NCI-H748 treated with DMSO at 0.1 percent for 48 hours (cell line): ENCODE measurements at places on chromosomes 13 and 19.
A peak's percentile ranks its signal among the peaks of the same experiment; 100 is the strongest.

DNA sequence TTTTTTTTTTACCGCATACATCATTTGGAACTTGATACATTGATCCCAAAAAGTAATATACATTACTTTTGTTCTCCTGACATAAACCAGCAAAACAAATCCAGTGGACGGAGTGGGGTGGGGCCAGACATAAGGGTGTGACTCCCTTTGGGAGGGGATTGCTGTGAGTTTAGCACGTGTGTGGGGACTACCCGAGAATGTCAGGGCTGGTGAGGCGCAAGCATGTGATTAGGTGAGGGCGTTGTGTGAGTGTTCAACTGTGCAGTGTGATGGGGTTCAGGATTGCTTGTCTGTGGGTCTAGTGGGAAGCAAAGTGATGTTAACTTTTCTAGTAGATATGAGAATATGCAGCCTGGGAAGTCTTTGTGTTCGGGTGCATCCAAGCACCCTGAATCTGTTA lies 468.0 kb downstream of the TSHZ3 start:
- DNase-seq = no peak

DNA sequence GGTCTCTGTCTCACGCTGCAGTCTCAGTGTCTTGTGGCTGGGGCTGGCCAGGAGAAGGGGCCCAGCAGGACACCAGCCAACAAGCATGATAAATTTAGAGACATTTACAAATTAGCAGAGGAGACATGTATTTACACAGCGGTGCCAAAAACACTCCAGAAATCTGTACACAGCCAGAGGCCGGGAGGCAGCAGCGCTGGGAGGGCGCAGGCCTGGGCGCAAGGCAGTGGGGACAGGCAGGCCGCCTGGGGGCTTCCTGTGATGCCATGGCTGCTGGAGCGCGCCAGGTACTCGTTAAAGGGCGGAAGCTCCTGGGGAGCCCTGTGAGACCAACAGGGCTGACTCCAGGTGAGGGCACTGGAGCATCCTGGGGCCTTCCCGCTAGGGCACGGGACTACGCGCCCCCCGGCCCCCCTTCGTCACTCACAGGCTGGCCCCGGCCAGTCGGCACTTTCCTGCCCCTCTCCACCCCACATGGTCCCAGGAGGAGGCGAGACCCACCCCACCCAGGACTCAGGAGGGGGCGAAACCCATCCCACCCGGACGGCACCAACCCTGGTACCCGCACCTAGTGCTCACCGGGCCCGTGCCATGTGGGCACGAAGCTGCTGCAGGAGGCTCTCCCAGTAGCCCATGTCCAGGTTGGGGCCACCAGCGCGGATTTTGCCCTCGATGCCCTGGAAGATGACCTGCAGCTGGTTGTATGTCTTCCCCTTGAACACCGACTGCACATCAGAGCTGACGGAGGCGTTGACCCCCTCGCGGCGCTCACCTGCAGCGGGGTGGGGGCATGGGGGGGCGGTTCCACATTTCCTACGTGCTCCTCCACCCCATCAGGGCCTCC lies 7.4 kb upstream of the TBXA2R start:
- DNase-seq = no peak

DNA sequence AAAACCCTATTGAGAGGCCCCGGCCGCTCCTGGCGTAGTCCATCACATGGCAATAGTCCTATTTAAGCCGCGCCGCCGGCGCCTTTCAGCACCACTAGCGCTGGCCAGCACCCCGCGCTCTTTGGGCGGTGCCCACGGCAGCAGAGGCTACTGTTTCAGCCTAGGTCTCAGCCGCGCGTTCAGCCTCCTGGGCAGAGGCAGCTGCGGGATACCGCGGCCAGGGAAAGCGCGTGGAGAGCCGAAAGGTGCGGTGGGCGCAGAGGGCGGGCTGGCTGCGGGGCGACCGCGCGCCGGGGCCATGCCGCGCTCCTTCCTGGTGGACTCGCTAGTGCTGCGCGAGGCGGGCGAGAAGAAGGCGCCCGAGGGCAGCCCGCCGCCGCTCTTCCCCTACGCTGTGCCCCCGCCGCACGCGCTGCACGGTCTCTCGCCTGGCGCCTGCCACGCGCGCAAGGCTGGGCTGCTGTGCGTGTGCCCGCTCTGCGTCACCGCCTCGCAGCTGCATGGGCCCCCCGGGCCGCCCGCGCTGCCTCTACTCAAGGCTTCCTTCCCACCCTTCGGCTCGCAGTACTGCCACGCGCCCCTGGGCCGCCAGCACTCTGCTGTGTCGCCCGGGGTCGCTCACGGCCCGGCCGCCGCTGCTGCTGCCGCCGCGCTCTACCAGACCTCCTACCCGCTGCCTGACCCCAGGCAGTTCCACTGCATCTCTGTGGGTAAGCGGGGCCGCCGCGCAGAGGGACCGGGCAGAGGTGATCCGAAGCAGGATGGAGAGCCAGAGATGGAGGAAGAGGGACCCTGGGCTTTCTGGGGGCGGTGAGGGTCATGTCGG lies at the start of gene GSX1:
TSS of gene GSX1 (plus strand) at position 91 of the 826 bp plus-strand sequence. CDS start at position 299, 208 bp downstream.
- DNase-seq = peak; percentile 69

DNA sequence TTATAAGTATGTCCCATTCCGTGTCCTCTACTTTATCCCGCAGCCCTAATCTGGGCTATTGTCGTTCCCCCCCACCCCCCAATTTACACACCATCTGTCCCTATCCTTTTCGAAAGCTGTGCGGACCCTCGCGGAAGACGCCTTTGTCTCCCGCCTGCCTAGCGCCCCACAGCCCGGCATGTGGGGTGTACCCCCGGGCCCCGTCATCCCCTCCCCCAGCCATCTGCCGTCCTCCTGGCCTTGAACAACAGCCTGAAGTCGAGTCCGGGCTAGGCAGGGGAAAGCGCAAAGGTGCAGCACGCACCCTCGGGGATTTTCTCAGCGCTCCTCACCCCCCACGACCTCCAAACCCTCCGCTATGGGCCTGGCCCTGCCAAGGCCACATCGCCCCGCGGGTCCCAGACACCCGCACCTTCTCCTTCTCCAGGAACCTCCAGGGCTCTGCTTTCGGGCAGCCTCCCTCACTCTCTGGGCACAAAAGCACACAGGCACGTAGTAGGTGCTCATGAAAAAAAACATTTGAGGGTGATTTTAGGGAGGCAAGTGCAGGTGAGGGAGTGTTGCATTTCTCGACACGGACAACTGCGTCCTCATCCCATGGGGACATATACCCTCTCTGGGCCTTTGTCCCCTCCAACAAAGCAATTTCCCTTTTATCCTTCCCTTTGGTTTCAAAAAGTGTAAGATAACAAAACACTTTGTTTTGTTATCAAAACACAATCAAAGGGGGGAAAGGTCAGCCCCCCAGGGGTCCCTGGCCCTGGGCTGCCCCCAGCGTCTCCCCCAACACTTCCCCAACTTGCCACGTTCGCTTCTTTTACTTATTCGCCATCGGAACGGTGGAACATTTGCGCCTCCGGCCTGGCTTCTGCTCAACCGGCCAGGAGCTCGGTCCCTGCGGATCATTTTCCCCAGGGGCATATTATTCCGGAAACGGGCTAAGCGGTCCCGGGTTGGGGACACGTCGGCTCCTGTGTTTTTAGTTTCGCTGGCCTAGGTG lies 16.4 kb downstream of the CCDC124 start:
- no peak for DNase-seq

GRCh38 chr19:10848230-10848856 lies at the start of gene C19orf38:
C19orf38 (plus strand) TSS chr19:10848415; CDS start chr19:10848509, 94 bp downstream.
- no peak for DNase-seq

- no peak for DNase-seq
Measured at GRCh38 chr13:99320693-99321481, 13.7 kb upstream of the GPR183 start.

GRCh38 chr19:685454-685931 lies 9.3 kb downstream of the FSTL3 start:
- no peak for DNase-seq

GRCh38 chr13:67125681-67126080 lies 104.5 kb downstream of the PCDH9 start:
- DNase-seq = no peak

DNA sequence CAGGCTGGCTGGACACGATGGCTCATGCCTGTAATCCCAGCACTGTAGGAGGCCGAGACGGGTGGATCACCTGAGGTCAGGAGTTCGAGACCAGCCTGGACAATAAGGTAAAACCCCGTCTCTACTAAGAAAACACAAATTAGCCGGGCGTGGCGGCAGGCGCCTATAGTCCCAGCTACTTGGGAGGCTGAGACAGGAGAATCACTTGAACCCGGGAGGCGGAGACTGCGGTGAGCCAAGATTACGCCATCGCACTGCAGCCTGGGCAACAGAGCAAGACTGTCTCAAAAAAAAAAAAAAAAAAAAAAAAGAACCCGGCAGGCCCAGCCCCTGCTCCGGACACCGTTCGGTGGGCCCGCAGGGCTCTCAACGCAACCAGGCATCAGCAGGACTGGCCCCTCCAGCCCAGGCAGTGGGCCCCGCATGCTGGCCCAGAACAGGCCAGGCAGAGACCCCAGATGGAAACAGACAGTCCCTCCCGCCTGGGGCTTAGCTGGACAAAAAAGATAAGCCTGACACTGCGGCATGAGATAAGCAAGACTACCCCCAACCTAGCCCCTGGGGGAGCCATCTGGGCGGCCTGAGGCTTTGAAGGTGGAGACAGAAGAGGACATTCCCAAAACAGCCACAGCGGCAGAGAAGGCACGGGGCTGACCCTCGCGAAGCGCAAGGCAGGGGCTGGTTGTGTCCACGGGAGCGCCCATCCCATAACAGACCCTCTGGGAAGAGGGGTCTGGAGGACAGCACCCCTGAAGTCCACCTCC lies 11.6 kb downstream of the REXO1 start:
- DNase-seq = no peak

DNA sequence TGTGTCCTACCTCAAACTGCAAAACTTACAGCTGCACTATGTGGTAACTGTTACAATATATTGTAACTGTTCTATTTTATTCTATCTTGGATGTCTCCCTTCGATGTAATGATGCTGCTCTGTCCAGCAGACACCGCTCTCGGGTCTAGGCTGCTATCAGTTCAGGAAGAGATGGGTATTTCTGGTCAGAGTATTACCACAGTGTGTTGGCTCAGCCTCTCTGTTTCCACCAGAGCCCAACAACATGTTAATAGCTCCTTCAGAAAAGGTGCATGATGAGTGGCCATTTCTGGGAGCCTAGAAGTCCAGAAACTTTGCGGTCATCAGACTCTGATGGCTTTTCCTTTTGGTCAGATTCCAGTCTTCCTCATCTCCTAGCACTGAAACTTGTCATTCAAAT lies 35.9 kb upstream of the IGFL1 start:
- no peak for DNase-seq

DNA sequence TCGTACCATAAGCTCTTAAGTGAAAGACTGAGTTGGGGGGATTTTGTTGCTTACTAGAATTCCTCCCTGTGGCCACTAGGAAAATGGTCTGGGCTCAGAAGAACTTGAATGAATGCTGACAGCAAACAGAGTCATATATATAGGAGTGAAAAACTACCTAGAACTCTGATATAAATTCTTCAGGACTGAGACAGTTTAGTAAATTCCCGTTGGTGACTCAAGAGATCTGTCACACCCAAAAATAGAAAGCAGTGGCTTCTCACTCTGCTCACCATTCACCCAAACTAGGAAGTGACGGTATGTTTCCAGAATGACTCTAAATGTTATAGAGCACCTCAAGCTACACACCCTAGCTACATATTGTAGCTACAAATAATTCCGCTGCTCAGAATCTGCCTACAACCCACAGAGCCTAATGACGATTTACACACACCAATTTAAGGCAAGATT lies 116.2 kb downstream of the TBC1D4 start:
- no peak for DNase-seq

DNA sequence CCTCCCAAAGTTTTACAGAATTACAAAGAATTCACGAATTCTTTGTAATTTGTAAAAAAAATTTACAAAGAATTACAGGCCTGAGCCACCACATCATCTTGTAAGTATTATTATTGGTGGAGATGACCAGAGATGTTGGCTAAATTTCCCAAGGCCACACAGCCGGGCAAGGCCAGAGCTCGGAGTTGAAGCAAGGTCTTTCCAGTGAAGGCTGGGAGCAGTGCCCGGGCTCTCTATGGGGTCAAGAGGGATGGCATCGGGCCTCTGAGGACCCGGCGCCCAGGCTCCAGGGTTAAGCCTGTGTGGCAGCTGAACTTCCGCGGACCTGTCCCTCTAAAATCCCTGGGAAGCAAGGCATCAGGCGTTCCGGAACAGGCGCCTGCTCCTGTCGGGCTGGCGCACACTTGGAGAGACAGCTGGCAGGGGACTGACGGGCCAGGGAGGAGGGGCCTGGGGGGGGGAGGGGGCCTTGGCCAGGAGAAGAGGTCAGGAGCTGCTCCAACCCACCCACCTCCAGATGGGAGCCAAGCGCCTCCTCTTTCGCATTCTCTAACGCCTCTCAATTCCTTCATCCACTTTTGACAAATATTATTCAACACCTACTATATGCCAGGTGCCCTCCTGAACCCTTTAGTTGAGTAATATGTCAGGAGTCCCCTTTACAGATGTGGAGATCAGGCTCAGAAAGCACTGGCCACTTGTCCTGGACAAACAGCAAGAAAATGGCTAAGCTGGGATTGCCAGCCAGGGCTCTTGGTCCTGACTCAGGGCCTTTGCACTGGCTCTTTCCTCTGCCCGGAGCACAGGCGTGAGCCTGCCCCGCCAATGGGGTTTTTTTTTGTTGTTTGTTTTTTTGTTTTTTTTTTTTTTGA lies 36.8 kb upstream of the SEMA6B start:
- no peak for DNase-seq

DNA sequence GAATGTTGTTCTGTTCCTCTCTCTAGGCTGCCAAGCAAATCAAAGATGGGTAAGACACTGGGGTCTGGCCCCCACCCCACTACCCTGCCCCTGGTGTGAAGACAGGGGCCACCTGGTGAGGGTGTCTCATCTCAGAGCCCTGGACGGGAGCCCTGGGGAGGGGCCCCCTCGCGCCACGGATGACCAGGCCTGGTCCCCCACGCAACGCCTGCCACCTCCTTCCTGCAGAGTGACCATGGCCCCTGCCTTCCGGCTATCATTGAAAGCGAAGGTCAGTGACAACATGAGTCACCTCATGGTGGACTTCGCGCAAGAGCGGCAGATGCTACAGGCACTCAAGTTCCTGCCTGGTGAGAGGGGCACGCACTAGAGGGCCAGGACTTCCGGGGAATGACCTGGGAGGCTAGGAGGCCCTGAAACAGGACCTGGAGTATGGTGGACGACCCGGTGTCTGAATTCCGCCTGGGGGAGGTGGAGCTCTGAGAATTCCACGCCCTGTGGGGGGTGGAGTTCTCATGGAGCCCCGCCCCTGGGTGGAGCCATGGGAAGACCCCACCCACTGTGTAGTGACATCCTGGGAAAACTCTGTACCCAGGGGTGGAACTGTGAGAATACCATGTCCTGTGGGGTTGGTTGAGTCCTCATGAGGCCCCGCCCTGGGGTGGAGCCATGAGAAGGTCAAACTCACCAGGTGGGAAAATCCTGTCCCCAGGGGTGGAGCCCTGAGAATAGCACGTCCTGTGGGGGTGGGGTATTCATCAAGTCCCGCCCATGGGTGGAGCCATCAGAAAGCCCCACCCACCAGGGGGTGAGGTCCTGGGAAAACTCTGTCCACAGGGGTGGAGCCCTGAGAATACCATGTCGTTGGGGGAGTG lies 6.1 kb downstream of the FSD1 start:
- no peak for DNase-seq
